Stimulated activated CD4-positive, alpha-beta T cell treated with anti-CD3 and anti-CD28 coated beads, Interleukin-4, amount 100 ng/mL, for 48 hours (primary cell): ENCODE measurements at places on chromosomes 2 and 18.

GRCh38 chr2:104572834-104573233 is 281.1 kb upstream of the POU3F3 start:
- no peak for DNase-seq

DNA sequence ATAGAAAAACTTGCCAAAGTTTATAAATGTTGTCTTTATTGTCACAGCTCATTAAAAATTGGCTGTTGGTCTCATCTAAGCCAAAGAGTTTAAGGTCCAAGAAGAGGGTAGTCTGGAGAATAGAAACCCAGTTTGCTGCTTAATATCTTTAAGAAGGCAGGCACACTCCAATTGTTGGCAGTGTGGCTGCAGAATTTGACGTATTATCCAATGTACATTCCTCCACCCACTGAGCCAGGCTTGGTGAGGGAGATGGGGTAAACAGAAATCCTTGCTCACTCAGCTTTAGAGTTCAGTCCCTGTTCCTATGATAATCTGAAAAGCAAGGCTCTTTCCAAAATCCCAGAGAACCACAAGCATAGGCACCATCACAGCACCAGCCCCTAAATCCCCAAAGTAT is 10.7 kb upstream of the ADD2 start:
- no peak for DNase-seq

GRCh38 chr2:181185421-181185820 is 205.0 kb downstream of the UBE2E3 start:
- no peak for DNase-seq

GRCh38 chr2:18971628-18972027 is 382.3 kb upstream of the NT5C1B start:
- DNase-seq = no peak
